Activated CD4-positive, CD25-positive, alpha-beta regulatory T cell treated with anti-CD3 and anti-CD28 coated beads, Interleukin-2, amount 50 U/mL, for 24 hours (primary cell): ENCODE measurements at places on chromosomes 6 and 20.

GRCh38 chr6:86107985-86108384 is 465.3 kb upstream of the SYNCRIP start:
- no peak for ATAC-seq

DNA sequence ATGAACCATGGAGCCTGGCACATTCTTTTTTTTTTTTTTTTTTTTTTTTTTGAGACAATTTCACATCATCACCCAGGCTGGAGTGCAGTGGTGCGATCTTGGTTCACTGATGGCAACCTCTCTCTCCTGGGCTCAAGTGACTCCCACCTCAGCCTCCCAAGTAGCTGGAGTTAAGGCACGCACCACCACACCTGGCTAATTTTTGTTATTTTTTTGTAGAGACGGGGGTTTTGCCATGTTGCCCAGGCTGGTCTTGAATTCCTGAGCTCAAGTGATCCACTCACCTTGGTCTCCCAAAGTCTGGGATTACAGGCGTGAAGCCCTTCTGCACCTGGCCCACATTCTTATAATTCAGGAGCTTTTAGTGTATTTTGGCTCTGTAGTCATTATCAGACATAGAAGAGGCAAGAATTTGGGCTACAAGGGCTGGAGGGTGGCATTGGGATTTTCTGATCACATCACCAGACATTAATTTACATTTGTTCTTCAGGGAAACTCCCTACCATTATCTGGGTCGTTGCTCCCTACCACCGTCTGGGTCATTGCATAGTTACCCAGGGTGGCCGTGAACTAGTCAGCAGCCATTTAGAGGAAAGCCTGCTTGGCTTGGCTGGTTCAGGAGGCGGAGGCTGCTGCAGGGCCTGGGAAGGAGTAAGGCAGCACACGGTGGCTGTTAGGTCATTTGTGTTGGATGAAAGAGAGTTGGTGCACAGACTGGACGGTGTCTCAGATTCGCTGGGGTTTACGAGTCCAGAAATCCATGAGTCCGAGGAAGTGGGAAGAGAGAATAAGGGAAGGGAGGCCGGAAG is 17.6 kb downstream of the ARID1B start:
- peak; percentile 88 for ATAC-seq

GRCh38 chr20:54346276-54346675 is 129.1 kb upstream of the DOK5 start:
- no peak for ATAC-seq

- ATAC-seq: no peak
These were observed 69.3 kb downstream of the FAM229B start for GRCh38 chr6:112156668-112157067.

GRCh38 chr6:106252687-106253086 is 72.9 kb downstream of the ATG5 start:
- no peak for ATAC-seq
